ENCODE measurements at places on chromosomes 6 and 20.

DNA sequence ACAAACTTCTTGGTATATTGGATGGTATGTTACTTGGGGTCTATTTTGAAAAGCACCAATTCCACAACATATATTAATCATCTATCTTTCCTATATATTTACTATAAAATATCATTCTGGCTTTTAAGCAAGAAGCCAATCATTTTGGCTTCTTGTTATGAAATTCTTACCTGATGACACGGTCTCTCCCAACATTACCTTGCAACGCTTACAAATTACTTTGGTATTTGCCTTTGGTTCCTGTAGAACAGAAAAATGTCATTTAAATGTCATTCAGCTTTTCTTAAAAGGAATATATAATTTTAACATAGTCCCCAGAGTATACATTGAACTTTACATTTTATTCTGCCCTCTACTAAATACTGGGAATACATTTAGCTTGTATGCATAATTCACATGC, 27.4 kb downstream of the UBE3D start:
- DNase-seq: no peak

DNA sequence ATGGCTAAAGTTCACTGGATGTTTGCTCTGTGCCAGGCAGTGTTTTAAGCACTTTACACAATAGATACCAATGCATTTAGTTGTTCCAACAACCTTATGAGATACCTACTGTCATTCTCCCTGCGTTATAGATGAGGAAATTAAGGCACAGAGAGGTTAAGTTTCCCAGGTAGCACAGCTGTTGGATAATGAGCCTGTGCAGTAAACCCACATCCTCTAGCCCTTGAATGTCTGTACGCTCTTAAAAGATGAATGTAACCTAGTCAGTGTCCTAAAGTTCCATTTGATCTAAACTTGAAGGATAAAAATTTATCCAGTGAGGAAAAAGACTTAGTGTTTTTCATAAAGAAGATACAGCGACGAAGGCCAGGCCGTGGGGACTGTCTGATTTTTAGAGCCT, 28.0 kb downstream of the HFE start:
- no peak for DNase-seq

GRCh38 chr6:139354189-139354588, 20.3 kb downstream of the CITED2 start:
- no peak for DNase-seq

GRCh38 chr6:37980222-37980595, 160.7 kb downstream of the ZFAND3 start:
- DNase-seq: no peak

DNA sequence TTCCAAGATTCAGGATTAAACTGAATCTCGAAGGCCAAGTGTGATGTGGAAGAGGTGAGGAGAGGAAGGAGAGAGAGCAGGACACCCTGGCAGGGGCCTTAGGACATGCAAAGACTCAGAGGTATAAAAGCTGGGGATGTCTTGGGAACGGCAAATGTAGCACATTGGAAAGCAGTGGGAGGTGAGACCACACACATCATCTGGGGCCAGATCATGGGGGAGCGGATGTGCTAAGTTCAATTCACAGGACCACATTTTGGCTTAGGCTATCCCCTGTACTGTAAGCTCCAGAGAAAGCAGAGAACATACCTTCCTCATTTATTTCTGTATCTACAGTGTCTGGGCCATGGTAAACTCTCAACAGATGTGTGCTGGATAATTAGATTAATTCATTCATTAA, 59.5 kb upstream of the MBOAT1 start:
- no peak for DNase-seq
